Right lobe of liver (tissue), 6 donors: ENCODE measurements at places on chromosomes 13 and 19.

- no peaks in the 10 kb centered on the region for H3K27me3 ChIP-seq
- no peak overlapping the region for H3K4me3 ChIP-seq
These were observed 12.4 kb downstream of the ZDHHC20 start for GRCh38 chr13:21446656-21447055.

- no peak overlapping the region for H3K27ac ChIP-seq
- H3K27me3 ChIP-seq: no peaks in the 10 kb centered on the region
- no peak for DNase-seq
- no peak overlapping the region for H3K4me3 ChIP-seq
- H3K36me3 ChIP-seq: no peaks in the 10 kb centered on the region
These were observed 20.8 kb downstream of the NOVA2 start for GRCh38 chr19:45952686-45953505.

DNA sequence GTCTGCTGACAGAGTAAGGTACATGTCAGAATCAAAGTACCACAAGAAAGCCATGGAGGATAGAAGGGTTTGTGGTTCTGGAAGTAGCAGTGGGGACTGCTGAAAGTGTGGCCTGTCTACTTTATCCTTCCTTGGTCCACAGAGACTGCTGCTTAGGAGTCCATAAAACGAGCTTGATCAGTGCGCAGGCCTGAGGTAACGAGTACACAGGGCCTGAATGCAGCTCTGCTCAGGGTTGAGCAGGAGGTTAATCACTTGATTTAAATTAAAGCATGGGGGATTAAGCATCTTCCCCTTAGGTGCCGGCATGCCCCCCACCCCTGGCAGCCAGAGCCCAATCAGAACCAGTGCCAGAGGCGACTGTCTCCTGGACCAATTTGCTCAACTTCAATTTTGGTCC, 34.9 kb upstream of the WASF3 start:
- no peaks in the 10 kb centered on the region for H3K4me1 ChIP-seq
- no peaks in the 10 kb centered on the region for H3K27me3 ChIP-seq
- H3K27ac ChIP-seq: no peak overlapping the region
- H3K4me3 ChIP-seq: no peak overlapping the region

GRCh38 chr19:50590191-50590590, 22.0 kb upstream of the LRRC4B start:
- H3K4me3 ChIP-seq: no peak overlapping the region
- H3K27me3 ChIP-seq: no peaks in the 10 kb centered on the region
- H3K36me3 ChIP-seq: no peaks in the 10 kb centered on the region
- H3K27ac ChIP-seq: no peak overlapping the region
- DNase-seq: no peak

DNA sequence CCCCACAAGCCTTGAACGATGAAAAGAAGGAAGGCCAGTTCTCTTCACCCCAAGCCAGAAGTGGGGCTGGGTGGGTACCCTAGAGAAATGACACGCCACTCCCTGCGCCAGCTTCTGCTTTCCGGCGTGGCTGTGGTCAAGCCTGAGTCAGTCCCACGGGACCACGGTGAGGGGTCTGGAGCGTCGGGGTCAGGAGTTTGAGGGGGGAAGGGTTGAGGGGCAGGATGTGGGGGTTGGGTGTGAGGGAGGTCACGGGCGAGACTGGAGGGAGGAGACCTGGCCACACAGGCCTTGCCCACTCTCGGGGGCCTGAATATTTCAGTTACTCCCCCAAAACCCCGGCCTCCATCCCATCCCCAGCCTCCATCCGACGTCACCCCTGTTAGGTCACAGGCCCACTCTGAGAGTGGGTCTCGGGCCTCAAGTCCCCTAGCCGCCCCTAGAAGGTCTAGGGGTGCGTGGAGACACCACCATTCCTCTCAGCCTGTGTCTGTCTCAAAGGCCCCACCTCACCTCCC, 500 bp upstream of the IFI30 start:
- DNase-seq: no peak
- H3K27me3 ChIP-seq: no peaks in the 10 kb centered on the region

DNA sequence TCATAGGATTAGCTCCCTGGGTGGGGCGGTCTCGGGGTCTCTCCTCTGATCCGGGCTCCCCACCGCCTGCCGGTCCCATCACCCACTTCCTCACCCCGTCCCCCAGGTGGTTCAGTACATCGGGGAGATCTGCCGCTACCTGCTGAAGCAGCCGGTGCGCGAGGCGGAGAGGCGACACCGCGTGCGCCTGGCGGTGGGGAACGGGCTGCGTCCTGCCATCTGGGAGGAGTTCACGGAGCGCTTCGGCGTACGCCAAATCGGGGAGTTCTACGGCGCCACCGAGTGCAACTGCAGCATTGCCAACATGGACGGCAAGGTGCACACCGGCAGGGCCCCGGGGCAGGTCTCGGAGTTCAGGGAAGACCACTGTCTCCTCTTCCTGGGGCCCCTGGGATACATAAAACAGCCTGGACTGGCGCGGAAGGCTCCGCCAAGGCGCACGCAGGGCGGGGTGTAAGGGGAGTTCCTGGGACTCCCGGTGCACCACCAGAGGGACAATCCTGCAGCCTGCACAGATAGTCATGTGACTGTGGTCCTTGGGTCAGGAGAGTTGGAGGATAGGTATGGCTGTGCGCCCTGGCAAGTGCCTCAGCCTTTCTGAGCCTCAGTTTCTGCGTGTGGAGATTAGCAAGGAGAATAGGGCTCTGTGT, 14.2 kb upstream of the PGLS start:
- no peaks in the 10 kb centered on the region for H3K4me1 ChIP-seq
- H3K4me3 ChIP-seq: no peak overlapping the region
- no peaks in the 10 kb centered on the region for H3K27me3 ChIP-seq
- H3K36me3 ChIP-seq: no peaks in the 10 kb centered on the region

DNA sequence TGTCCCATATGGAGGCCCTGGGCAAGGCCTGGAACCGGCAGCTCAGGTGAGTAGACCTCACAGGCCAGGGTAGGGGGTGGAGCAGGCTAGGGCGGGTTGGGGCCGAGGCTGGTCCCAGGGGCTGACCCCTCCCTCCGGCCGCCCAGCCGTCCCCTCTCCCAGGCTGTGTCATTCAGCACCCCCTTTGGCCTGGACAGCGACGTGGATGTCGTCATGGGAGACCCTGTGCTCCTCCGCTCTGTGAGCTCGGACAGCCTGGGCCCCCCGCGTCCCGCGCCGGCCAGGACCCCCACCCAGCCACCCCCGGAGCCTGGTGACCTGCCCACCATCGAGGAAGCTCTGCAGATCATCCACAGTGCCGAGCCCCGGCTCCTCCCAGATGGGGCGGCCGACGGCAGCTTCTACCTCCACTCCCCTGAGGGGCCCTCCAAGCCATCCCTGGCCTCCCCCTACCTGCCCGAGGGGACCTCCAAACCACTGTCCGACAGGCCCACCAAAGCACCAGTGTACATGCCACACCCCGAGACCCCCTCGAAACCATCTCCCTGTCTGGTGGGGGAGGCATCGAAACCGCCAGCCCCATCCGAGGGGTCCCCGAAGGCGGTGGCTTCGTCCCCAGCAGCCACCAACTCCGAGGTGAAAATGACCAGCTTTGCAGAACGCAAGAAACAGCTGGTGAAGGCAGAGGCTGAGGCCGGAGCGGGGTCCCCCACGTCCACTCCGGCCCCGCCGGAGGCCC, 16.0 kb downstream of the CAMSAP3 start:
- no peak overlapping the region for H3K27ac ChIP-seq
- H3K4me1 ChIP-seq: no peaks in the 10 kb centered on the region
- H3K4me3 ChIP-seq: no peak overlapping the region
- no peak for DNase-seq

DNA sequence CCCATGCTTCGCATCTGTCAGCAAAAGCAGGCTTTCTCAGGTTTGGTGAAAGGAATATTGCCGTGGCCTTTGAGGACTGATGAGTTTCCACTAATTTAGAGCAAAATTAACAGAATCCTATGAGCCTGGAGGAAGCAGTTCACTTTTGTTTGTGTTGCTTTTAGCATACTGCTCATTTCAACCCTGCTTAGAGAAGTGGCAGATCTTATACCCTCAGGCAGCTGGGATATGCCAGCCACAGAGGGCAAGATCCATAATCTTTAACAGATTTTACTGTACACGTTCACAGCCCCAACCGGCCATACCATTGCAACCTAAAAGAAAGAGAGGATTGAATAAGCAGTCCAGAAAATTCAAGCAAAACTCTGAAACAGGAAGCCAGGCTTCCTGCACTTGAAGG, 60.5 kb downstream of the COL4A2 start:
- H3K36me3 ChIP-seq: no peaks in the 10 kb centered on the region
- H3K4me3 ChIP-seq: no peak overlapping the region
- H3K27me3 ChIP-seq: no peaks in the 10 kb centered on the region
- no peaks in the 10 kb centered on the region for H3K4me1 ChIP-seq
- H3K27ac ChIP-seq: no peak overlapping the region

GRCh38 chr13:25224151-25224550, 52.1 kb upstream of the AMER2 start:
- no peak overlapping the region for H3K4me3 ChIP-seq
- no peaks in the 10 kb centered on the region for H3K27me3 ChIP-seq
- no peaks in the 10 kb centered on the region for H3K4me1 ChIP-seq
- DNase-seq: no peak
- no peaks in the 10 kb centered on the region for H3K36me3 ChIP-seq

DNA sequence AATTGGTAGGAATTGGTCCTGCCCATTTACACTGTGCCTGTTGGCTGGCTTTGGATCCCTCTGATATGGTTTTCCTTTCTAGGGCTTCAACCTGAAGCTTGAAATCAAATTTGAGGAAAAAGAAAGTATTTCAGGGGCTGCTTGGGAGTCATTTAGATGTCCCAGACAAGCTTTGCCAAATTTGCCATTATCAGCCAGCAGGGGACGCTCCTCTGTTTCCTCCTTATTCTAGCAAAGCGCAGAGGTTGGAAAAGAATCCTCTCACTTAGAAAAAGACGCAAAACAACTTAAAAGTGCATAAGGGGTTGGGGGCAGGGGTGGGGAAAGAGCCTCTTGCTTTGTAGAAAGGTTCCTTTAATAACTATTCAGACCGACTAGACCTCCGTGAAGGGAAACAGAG, 1211.1 kb upstream of the PCDH20 start:
- H3K27ac ChIP-seq: no peak overlapping the region
- no peak for DNase-seq
- no peaks in the 10 kb centered on the region for H3K4me1 ChIP-seq
- no peak overlapping the region for H3K4me3 ChIP-seq
- no peaks in the 10 kb centered on the region for H3K27me3 ChIP-seq

- no peaks in the 10 kb centered on the region for H3K4me1 ChIP-seq
- no peaks in the 10 kb centered on the region for H3K36me3 ChIP-seq
- H3K27me3 ChIP-seq: no peaks in the 10 kb centered on the region
These were observed 4.8 kb upstream of the RNF17 start for GRCh38 chr13:24759197-24759596.

GRCh38 chr19:3378352-3379150, 12.2 kb downstream of the NFIC start:
- H3K4me3 ChIP-seq: no peak overlapping the region
- peaks cover 16% of the 10 kb centered on the region for H3K36me3 ChIP-seq
- no peak for DNase-seq
- peak overlapping the region; percentile 89 for H3K27ac ChIP-seq

- H3K4me3 ChIP-seq: no peak overlapping the region
- H3K4me1 ChIP-seq: no peaks in the 10 kb centered on the region
- no peak for DNase-seq
- H3K36me3 ChIP-seq: no peaks in the 10 kb centered on the region
- H3K27ac ChIP-seq: no peak overlapping the region
These were observed 66.7 kb downstream of the LRRC63 start for GRCh38 chr13:46278474-46278873.

DNA sequence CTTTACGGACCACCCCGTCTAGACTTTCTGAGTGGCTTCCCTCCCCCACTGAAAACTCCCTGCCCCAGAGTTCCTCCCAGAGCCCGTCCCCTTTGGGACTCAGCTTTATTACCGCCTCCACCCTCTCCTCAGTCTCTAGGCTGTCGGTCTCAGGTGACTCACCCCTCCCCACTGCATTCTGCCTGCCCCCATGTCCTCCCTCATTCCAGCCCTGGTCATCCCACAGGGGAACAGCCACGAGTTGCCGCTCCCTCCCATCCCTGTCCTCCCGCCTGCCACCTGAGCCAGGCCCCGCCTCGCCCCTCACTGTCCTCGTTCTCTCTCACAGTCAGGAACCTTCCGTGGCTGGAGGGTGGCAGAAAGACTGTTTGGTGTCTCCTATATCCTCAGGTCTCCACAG, 57.3 kb downstream of the SMARCA4 start:
- no peak overlapping the region for H3K4me3 ChIP-seq
- no peak overlapping the region for H3K27ac ChIP-seq
- peaks cover 59% of the 10 kb centered on the region for H3K36me3 ChIP-seq

DNA sequence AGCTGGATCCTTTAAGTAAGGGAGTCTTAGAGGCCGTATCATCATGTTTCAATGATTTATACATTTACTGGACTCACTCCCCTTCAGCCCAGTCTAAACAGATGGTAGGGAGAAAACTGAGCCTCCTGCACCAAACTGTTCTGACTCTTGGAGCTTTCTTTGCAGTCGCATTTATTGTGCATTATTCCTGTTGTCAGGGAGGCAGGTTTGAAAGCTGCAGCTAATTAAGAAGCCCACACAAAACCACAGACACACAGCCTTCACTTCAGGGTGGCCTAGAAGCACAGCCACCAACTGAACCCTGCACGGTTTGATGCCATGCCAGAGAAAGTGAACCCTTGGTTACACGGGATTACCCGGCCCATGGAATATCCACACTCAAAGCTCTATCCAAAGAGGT, 911.0 kb downstream of the UQCRFS1 start:
- no peak overlapping the region for H3K27ac ChIP-seq
- H3K36me3 ChIP-seq: no peaks in the 10 kb centered on the region
- no peak overlapping the region for H3K4me3 ChIP-seq
- no peak for DNase-seq
- no peaks in the 10 kb centered on the region for H3K27me3 ChIP-seq

GRCh38 chr19:13133241-13133870, 15.3 kb downstream of the NACC1 start:
- no peaks in the 10 kb centered on the region for H3K4me1 ChIP-seq
- H3K4me3 ChIP-seq: no peak overlapping the region
- no peaks in the 10 kb centered on the region for H3K36me3 ChIP-seq
- H3K27me3 ChIP-seq: no peaks in the 10 kb centered on the region

- peak overlapping the region; percentile 15 for H3K27ac ChIP-seq
- H3K27me3 ChIP-seq: no peaks in the 10 kb centered on the region
- no peak overlapping the region for H3K4me3 ChIP-seq
- H3K4me1 ChIP-seq: no peaks in the 10 kb centered on the region
These were observed 79.8 kb upstream of the FLT1 start for GRCh38 chr13:28574617-28575142.

DNA sequence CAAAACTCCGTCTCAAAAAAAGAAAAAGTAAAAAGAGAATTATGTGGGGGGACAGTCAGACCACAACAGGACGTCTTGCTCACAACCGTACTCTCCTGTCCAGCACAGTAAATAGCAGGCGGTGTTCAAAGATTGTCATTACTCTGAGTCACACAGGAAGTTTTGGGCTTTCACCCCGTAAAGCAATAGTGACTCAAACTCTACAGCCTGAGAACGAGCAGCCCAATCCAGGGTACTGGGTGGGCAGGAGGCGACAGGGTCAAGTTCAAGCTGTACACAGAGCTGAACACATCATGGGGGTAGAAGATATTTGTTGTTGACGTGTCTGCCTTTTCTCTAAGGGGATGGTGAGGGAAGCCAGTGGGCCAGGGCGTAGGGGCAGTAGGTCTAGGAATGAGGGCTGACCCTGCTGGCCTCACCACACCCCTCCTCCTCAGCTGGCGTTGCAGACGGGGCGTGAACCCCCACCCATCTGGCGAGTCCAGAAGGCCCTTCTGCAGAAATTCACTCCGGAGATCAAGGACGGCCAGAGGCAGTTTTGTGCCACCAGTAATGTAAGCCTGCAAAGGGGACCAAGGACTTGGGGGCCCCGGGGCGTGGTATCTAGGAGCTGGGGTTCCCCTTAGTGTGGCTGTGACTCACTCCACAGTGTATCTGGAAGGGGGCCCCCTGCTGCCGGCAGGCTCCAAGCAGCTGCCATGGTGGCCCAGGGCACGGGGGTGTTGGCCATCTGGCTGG, 23.3 kb downstream of the PRR12 start:
- no peaks in the 10 kb centered on the region for H3K27me3 ChIP-seq
- no peaks in the 10 kb centered on the region for H3K4me1 ChIP-seq
- H3K36me3 ChIP-seq: no peaks in the 10 kb centered on the region
- no peak overlapping the region for H3K27ac ChIP-seq
- no peak for DNase-seq
- no peak overlapping the region for H3K4me3 ChIP-seq
